A549 treated with Mapracorat at 1 μM for 4 hours (cell line): ENCODE measurements at places on chromosomes 5 and 9. TPM values are rescaled to one million over a fixed set of nuclear protein-coding genes. Genes with fewer than 3 reads are reported as not detected.

KCTD16 gene
- total RNA-seq = 0.01 to 0.07 TPM (median 0.04 TPM) in 3 of 5 replicates, not detected in the others

NTNG2 gene
- 0.98 to 3.1 TPM (median 2.1 TPM) in 5 replicates for total RNA-seq

RAB3C gene
- not detected in 5 replicates for total RNA-seq

PCDHGA12 gene
- total RNA-seq = 0.02 TPM in 1 of 5 replicates, not detected in the others

CTNNAL1 gene
- total RNA-seq = 48.4 to 53.5 TPM (median 53.3 TPM) in 5 replicates

CLINT1 gene
- total RNA-seq = 64.3 to 77.5 TPM (median 72.4 TPM) in 5 replicates

ISL1 gene
- total RNA-seq = 0.13 TPM in 1 of 5 replicates, not detected in the others

SUSD1 gene
- total RNA-seq = 12.9 to 14.8 TPM (median 13.2 TPM) in 5 replicates

BNIP1 gene
- total RNA-seq = 15.8 to 20.2 TPM (median 17.6 TPM) in 5 replicates

RPP25L gene
- 40.2 to 46.0 TPM (median 43.4 TPM) in 5 replicates for total RNA-seq

MSMP gene
- not detected in 5 replicates for total RNA-seq

EIF4E1B gene
- not detected in 5 replicates for total RNA-seq

CCL21 gene
- not detected in 5 replicates for total RNA-seq

UBE2QL1 gene
- 0.72 to 1.2 TPM (median 0.87 TPM) in 5 replicates for total RNA-seq

MEGF10 gene
- total RNA-seq = not detected in 5 replicates
